ENCODE measurements at places on chromosomes 2 and 18.

DNA sequence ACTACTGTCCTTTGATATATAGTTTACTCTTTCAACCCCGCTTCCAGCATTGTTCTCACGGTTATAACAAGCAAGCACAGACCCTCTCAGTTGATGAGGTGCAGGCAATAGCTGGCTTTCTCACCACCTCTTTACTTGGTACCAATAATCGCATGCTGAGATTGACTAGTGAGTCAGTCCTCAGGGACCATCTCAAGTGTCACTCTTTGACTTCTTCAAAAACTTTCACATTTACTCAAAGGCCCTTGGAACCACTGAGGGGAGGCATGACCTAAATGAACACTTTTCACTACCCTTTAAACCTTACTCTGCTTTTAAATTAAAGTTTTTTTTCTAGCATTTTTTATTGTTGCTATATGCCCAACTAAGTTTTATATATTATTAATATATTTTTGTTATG lies 101.8 kb downstream of the DAW1 start:
- DNase-seq = no peak

DNA sequence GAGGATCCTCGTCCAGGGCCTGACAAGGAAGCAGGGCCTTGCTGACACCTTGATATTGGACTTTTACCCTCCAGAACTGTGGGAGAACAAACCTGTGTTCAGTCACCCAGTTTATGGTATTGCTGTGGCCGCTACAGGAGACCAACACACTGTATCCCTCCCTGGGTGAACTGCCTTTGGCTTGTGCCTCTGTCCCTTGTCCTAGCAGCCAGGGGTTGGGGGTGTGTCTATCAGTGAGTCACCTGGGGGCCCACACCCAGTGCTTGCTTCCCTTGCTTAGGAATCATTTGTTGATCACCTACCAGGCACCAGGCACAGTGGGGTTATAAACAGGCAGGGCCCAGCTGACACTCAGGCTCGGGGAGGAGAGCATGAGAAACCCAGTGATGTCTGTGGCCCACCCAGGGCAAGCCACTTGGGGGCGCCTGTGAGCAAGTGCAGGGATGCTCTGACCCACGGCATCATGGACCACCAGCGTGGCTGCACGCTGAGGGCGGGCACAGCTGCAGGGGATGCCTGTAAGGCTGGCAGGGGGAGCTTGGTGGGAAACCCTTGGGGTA lies 17.1 kb downstream of the TMEM185B start:
- DNase-seq = no peak

GRCh38 chr2:98026927-98027522 lies 31.3 kb upstream of the TMEM131 start:
- DNase-seq = no peak

GRCh38 chr2:194621945-194622344 lies 1035.1 kb upstream of the SLC39A10 start:
- no peak for DNase-seq

GRCh38 chr2:100320547-100321178 lies 1.6 kb downstream of the LONRF2 start:
- DNase-seq = no peak

DNA sequence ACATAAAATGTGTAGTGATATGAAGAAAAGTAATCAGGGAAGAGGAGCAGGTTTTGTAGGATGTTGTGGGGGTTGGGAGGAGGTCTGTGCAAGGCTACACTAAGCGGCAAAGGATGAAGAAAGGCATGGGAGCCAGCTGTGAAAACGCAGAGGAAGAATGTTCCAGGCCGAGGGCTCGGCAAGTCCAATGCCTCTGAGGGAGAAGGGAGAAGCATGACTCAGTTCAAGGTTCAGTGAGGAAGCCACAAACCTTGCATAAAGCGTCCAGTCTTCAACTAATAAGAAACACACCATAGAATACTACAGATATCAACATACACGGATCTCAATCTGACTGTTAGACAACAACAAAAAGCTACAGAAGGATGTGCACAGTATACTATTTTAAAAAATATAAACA lies 16.2 kb downstream of the EPB41L3 start:
- DNase-seq = no peak

Data from H54 (cell line).